ENCODE measurements at places on chromosomes 12 and 14.

GRCh38 chr14:75794615-75795038 lies 133.6 kb downstream of the TTLL5 start:
- DNase-seq: no peak

DNA sequence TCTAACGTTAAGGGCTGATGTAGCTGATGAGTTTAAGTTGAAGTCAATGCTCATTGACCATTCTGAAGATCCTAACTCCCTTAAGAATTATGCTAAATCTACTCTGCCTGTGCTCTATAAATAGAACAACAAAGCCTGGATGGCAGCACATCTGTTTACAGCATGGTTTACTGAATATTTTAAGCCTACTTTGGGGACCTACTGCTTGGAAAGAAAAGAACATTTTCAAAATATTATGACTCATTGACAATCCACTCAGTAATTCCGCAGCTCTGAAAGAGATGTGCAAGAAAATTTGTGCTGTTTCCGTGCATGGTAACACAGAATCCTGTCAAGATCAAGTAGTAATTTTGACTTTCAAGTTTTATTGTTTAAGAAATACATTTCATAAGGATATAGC lies 35.0 kb upstream of the NAV3 start:
- DNase-seq: no peak

GRCh38 chr12:69949311-69950002 lies 124.4 kb downstream of the MYRFL start:
- no peak for DNase-seq

DNA sequence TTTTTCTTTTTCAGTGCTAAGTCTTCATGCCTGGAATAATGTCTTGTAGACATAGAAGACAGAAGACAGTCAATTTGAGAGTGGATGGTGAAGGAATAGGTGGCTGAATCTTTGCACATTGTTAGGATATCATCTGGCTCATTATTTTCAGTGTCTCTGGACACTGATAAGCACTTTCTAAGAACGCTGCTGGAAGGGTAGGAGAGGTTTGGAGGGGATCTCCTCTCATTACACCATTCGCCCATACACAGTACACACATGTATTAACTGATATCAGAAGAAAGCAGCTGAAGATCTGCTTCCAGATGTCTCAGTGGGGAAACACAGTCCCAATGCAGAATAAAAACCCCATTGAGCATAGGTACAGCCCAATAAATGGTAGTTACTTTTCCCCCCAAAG lies 461.1 kb upstream of the DCN start:
- no peak for DNase-seq

- no peak for DNase-seq
Measured at GRCh38 chr14:102645746-102646440, 53.4 kb downstream of the RCOR1 start.

- DNase-seq: no peak
Measured at GRCh38 chr12:50249464-50250182, 33.7 kb downstream of the LIMA1 start.

Measured in cerebellar nuclear complex (tissue), 1 donor.